ENCODE measurements at places on chromosomes 2 and 18. TPM values are rescaled to one million over a fixed set of nuclear protein-coding genes. Genes with fewer than 3 reads are reported as not detected.
A peak's percentile ranks its signal among the peaks of the same experiment; 100 is the strongest.

- DNase-seq: no peak
These were observed 20.1 kb downstream of the CAPN14 start for GRCh38 chr2:31197166-31197565.

The SGO2 gene
- 0.55 TPM for total RNA-seq

GRCh38 chr2:86221066-86221684 lies 21.9 kb downstream of the MRPL35 start:
- peak; percentile 59 for DNase-seq

- DNase-seq: no peak
These were observed 150.6 kb downstream of the ZNF236 start for GRCh38 chr18:76972846-76973519.

DNA sequence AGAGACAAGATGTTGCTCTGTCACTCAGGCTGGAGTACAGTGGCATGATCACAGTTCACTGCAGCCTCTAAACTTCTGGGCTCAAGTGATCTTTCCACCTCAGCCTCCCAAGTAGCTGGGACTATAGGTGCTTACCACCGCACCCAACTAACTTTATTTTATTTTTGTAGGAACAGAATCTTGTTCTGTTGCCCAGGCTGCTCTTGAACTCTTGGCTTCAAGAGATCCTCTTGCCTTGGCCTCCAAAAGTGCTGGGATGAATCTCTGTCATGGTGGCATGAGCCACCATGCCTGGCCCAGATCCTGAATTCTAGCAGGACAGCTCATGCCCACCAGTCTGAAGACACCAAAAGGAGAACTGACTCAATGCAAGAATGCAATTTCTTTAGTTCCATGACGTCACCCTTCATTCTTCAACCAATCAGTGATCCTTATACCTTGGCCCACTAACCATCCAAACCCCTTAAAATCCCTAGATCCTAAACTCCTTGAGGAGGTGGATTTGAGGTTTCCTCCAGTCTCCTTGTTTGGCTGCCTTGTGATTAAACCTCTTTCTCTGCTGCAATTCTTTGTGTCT lies 25.6 kb upstream of the CXXC1 start:
- DNase-seq: no peak

- DNase-seq: no peak
These were observed 2.5 kb upstream of the YES1 start for GRCh38 chr18:814300-815084.

DNA sequence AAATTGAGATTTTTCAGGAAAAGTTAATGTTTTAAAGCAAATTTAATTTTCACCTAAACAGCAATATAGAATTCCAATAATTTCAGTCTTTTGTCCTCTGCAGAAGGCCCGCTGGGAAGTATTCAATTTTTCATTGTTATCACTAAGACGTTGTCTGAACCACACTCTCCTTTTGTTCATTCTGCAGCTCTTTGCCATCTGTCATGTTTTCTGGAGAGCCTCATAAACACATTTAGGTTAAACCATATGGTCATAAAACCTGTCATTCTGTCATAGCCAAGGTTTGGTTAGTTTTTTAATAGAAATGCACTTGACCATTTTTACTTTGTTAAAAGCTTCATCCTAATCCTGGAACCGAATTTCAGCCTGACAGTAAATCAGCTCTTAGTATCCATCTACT lies 54.0 kb upstream of the PGAP1 start:
- DNase-seq: no peak

DNA sequence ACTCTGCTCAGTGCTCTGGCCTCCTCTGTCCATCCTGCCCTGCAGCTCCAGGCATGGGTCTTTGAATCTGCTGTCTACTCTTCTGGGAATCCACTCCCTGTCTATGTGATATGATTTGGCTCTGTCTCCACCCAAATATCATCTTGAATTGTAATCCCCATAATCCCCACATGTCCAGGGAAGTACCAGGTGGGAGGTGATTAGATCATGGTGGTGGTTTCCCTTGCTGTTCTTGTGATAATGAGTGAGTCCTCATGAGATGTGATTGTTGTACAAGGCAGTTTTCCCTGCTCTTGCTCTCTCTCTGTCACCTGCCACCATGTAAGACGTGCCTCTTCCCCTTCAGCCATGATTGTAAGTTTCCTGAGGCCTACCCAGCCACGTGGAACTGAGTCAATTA lies 881.8 kb upstream of the ID2 start:
- DNase-seq: no peak

DNA sequence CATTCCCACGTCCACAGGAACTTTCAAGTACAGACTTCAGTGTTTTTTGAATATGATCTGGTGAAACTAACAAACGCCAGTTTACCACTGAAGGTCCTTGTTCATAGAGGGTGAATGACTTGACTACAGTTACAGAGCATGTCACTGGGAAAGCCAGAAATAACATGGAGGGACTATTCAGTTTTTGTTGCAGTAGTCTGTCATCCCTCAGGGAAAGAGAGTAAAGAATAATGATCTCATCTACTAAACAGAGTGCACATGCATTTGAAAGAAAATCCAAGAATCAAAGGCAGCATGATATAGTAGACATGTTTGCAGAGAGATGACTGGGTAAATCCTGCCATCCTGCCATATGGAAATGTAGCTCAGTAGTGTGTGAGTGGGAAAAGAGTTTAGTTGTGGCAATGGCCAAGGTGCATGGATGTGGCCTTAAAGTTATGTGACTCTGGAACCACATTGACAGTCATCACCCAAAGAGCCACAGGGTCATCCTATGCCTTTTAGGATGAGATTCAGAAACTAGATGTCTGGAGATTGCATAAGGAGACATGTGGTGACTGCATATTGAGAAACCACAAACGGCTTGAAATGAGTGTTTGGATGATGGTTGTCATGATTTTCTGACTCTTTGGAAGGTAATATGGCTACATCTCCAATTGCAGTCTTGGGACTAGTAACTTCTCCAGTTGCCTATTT lies 125.3 kb upstream of the ZEB2 start:
- DNase-seq: no peak

GRCh38 chr18:46302528-46303485 lies 198.6 kb downstream of the HAUS1 start:
- no peak for DNase-seq

DNA sequence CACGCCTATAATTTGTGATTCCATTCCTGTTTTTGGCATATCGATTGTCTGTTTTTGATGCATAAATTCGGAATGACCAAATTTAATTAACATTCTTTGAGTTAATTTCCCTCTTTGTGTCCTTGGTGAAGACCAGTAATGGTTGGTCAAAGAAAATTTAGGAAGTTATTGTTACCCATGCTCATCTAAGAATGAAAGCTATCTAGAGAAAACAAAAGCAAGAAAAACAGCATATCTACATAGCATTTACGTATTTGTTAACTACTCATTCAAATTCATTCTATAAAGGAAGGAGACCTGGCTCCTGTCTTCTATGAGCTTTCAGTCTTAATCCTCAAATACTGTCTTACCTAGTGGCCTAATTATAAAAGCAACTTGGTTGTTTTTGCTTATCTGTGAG lies 59.2 kb upstream of the CHST9 start:
- DNase-seq: no peak

DNA sequence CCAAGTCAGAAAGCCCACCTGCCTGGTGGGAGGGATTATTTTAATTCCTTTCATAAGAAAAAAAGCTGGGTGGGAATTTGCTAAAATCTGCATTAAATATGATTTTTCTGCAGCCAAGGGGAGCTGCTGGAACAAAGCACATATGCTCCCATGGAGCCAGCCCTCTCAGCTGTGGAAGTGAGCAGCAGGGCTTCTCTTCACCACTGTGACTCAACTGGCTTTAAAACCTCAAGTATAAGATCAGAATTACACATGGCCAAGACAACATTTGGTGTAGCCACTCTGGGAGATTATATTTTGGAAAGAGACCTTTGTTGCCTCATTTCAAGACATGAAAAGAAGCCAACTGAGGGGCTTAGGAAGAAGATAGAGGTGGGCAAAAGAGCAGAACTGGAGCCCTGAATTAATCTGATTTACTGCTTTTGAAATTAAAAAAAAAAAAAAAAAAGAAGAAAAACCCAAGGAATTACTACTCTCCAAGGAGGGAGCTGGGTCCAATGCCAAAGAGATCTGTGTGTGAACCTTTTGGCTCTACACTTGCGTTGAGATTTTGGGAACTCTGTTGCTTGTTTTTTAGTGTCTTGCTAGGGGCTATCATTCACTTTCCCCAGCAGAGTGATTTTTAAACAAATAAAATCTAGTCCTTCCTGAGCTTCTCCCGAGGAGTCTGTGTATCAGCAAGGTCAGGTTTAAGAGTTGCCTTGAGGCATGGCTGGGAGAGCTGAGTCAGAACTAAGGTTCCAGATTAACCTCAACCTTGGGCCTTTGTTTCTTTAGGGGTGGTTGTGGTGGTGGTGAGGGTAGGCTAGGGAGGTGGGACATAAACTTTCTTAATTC lies 6.0 kb downstream of the LHCGR start:
- no peak for DNase-seq

The IL1RN gene
- 1.4 TPM for total RNA-seq

The RANBP2 gene
- 38.2 TPM for total RNA-seq

DNA sequence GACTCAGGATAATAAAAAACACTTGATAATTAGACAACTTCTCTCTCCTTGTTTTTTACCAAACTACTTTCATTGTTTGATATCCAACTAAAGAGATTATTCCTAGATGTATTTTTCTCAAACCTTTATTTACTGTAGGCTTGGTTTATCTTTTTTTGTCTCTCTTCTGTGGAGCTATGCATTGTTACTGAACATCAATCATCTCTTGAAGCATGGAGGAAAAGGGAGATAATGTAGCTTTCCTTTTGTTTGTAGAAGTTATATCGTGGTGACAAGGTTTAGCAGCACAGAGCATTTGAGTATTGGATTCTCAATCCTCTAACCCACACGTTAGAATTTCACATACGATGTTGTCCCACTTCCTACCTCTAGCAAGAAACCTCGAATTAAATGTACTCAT lies 41.7 kb downstream of the SMCHD1 start:
- DNase-seq: no peak

DNA sequence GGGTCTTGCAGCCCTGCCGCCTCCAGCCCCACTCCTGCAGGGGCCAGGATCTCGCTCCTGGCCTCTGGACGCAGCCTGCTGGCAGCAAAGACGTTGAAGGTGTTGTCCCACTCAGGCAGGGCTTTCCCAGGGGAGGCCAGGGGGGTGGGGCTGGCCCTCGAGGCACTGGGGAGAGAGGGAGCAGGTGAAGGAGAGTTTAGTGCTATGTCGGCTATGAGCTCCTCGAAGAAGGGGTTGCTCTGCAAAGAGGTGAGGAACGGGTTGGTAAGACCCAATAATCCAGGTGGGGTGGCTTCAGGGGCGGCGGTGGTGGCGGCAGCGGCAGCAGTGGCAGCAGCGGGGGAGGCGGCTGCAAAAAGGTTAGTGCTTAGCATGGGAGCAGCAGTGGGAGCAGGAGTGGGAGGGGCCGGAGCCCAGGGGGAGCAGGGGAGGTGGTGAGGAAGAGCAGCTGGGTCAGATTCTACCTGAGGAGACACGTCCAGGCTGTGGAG lies 9.7 kb upstream of the SFXN5 start:
- no peak for DNase-seq

The EMILIN2 gene
- 2.2 TPM for total RNA-seq

The RAB17 gene
- 40.5 TPM for total RNA-seq

The INHA gene
- total RNA-seq: 0.94 TPM
